Activated naive CD4-positive, alpha-beta T cell treated with Interleukin-2 at 50 U/mL for 16 hours (primary cell): ENCODE measurements at places on chromosomes 3 and 15.

- no peak for DNase-seq
Measured at GRCh38 chr3:59482684-59483083, 432.9 kb upstream of the CFAP20DC start.

GRCh38 chr15:66600240-66600627 lies 34.4 kb upstream of the LCTL start:
- no peak for DNase-seq

GRCh38 chr15:78909791-78910228 lies 35.0 kb downstream of the CTSH start:
- DNase-seq: peak; percentile 23

GRCh38 chr3:40930131-40930538 lies 269.2 kb upstream of the CTNNB1 start:
- DNase-seq: no peak

- DNase-seq: no peak
Measured at GRCh38 chr3:16102905-16103364, 71.5 kb upstream of the GALNT15 start.

GRCh38 chr3:72887705-72888545 lies at the start of gene GXYLT2:
Gene GXYLT2 (plus strand): TSS chr3:72888046. CDS start chr3:72888234, 188 bp downstream.
- peak; percentile 15 for DNase-seq
